Activated naive CD8-positive, alpha-beta T cell treated with anti-CD3 and anti-CD28 coated beads for 36 hours (primary cell): ENCODE measurements at places on chromosomes 3 and 15.

- DNase-seq = no peak
Measured at GRCh38 chr3:110736332-110736731, 335.3 kb upstream of the NECTIN3 start.

GRCh38 chr3:132561003-132561402 lies 36.1 kb upstream of the ACKR4 start:
- no peak for DNase-seq

DNA sequence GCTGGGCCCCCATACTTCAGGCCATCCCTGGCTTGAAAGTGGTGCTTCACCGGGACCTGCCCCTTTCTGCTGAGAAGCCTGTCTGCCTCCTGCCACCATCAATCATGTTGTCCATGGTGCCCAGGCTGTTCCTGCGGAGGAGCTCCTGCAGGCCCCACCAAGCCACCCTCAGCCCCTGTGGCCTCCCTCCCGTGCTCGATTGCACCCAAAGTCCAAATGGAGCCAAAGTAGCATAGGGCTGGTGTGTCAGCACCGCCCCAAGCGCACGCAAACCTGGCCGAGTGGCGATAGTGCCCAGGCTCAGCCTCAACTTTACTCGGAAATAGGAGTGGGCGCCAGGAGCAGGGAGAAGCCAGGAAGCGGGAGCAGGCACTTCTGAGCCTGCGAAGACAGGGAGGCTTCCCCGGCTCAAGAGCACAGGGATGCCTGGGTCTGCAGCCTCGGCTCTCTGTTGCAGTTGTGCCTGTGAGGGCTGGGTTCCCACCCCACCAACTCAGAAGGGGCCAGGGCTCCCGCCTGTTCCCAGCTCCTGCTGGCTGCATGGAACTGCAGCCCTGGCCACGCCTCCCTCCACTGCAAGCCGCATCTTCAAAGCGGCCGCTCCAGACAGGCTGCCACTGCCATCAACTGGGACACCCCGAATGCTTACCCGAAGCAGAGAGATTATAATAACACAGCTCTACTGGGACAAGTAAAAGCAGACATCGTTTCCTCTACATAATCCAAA lies 203.0 kb downstream of the ARRDC4 start:
- no peak for DNase-seq

DNA sequence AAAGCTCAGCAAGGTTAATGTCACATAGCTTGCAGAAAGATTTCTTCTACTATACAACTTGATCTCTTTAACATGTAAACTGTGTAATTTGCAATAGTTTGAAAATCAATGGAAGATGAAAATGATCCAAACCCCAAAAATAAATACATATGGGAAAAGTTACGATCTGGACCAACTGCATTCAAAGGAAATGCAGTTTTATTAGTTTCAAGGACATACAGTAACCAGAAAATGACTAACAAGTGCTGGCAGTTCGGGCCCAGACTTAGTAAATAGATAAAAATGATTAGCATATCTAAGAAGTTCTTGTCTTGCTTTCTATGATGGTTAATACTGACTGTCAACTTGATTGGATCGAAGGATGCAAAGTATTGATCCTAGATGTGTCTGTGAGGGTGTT lies 37.3 kb upstream of the LEKR1 start:
- no peak for DNase-seq

DNA sequence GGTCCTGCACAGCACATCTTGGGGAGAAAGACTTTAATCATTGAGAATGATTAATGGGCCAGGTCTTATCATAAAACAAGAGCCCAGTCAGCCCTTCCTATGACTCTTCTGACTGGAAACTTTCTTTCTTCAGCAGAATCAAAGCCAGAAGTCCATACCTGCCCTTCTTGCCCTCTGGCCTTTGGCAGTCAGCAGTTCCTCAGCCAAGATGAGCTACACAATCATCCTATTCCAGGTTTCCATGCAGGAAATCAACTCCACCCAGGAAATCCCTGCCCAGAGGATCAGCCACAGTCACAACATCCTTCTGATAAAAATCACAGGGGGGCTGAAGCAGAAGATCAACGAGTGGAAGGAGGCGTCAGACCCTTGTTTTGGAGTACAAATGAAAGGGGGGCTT lies 26.9 kb downstream of the ZNF589 start:
- DNase-seq = no peak

GRCh38 chr3:175329373-175329772 lies 470.2 kb downstream of the NAALADL2 start:
- no peak for DNase-seq

GRCh38 chr3:74329096-74329495 lies 285.4 kb downstream of the CNTN3 start:
- DNase-seq = no peak

- no peak for DNase-seq
Measured at GRCh38 chr3:141828890-141829289, 47.6 kb upstream of the ATP1B3 start.

- no peak for DNase-seq
Measured at GRCh38 chr15:74209997-74210671, 7.5 kb upstream of the STRA6 start.

GRCh38 chr3:31223278-31223677 lies 309.4 kb upstream of the STT3B start:
- DNase-seq = no peak
